ENCODE measurements at places on chromosomes 5 and 9.

- DNase-seq = no peak
Measured at GRCh38 chr5:94928891-94929290, 310.4 kb downstream of the SLF1 start.

DNA sequence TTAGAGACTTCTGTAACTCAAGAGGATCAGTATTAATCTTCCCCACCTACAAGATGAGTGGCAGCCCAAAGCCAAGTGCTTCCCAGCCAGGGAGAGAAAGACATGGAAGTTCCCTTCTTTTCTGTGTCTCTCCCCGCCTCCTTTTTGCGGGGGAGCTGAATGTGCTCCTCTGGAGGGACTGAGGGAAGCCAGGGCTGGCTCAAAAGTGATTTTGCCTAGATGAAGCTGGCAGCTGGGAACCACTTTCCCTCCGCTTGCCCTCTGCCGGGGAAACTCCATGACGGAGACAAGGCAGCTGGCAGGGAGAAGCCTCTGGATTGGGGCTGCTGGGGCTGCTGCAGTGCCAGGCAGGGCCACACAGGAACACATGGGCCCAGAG, 24.4 kb downstream of the EGR1 start:
- DNase-seq = no peak

GRCh38 chr5:74082512-74083055, 456.6 kb downstream of the ARHGEF28 start:
- DNase-seq = no peak

GRCh38 chr5:111922344-111922743, 165.3 kb upstream of the NREP start:
- DNase-seq = no peak

DNA sequence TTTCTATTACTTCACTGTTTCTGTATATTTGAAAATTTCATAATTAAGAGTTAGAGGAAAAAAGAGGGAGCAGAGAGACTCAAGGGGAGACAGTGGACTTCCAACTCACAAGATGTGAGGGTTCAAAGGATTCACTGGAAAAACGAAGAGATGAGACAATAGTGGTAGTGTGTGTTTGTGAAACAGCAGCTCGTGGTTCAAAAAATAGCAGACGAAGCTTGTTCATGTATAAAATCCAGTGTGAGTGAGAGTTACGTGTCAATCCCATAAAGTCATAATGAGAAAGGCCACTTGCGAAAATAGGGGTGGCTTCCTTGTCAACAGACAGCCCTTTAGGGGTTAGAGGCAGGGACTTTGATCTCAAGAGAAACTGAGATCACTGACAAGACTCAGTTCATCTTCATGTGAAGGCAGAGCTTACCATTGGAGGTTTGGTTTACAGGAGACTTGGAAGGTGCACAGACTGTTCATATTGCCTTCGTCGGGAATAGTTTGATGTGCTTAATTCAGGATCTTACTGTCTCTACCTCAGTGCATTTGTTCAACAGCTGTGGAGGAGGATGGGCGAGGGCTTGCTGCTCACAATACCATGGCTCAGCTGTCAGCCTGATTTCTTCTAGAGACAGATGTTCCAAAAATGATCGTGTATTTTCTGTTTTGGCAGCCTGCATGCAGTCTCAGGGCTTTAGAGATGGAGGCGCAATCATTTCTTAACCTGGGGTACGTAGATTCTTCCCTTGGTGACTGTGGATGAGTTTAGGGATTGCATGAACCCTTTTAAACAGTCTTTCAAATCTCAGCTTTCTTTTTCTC, 105.7 kb upstream of the KLF9 start:
- DNase-seq = no peak

- DNase-seq = no peak
Measured at GRCh38 chr9:129669141-129669718, 3.8 kb downstream of the PRRX2 start.

- DNase-seq = no peak
Measured at GRCh38 chr5:68159224-68159951, 56.2 kb upstream of the PIK3R1 start.

DNA sequence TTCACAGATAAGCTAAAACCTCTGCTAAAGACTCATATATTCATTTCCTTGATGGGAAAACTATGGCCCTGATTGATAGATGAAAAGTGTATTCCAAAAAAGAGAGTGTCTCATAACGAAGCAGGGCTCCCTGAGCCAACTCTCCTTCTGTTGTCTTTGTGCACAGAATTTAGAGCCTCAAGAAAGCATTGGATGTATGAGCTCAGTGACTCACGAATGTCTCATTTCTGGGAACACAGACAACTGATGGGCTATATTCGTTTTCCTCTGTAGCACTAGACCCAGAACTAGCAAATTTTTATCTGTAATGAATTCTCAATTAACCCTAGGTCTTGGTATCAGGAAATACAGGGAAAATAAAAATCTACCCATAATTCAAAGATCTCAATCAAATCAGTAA, 88.4 kb downstream of the LMNB1 start:
- DNase-seq = no peak

- no peak for DNase-seq
Measured at GRCh38 chr9:86079421-86079831, 19.9 kb downstream of the GOLM1 start.

- no peak for DNase-seq
Measured at GRCh38 chr5:133124891-133125290, 73.1 kb downstream of the HSPA4 start.

DNA sequence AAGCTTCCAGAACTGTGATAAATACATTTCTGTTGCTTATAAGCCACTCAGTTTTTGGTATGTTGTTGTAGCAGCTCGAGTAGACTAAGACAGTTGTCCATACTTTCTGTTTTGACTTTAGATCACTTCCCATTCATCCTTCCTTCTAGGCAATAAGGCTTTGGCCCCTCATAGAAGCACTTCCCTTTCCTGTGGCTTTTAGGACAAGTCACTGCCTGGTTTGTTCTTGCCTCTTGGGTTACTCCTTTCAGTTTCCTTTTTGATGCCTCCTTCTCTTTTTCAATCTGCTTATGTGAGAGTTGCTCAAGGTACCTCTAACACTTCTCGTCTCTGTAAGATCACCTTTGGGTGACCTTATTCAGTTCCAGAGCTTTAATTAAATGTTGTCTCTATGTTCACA, 72.4 kb upstream of the NTRK2 start:
- no peak for DNase-seq

DNA sequence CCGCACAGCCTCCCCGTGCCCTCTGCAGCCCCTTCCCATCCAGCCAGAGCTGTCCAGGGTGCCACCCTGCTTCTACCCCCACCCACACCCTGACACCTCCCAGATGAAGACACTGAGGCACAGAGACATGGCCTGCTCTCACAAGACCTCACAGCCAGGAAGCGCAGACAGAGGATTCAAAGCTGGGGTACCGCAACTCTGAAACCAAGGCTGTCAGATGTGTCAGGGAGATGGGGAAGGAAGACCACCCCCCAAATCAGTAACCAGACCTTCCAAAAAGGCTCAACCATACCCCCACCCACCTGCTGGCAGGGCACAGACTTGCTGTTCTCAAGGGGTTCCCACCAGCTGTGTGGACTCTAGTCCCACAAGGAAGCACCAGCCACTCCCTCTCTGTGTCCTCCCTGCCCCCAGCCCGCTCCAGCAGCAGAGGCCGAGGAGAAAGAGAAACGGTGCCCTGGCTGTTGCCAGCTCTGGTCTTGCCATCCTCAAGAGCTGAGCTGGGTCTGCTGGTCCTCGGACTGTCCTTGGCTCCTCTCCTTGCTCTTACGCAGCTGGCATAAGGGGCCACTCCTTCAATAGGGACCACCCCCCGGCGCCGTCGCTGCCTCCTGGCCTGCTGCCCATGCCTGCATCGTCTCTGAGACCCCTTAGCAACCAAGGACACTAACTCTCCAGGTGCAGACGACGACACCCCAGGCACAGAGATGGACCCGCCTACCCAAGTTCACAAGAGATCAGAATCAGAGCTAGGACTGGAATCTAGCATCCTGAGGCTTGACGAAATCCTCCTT, 699 bp downstream of the AKNA start:
- no peak for DNase-seq

DNA sequence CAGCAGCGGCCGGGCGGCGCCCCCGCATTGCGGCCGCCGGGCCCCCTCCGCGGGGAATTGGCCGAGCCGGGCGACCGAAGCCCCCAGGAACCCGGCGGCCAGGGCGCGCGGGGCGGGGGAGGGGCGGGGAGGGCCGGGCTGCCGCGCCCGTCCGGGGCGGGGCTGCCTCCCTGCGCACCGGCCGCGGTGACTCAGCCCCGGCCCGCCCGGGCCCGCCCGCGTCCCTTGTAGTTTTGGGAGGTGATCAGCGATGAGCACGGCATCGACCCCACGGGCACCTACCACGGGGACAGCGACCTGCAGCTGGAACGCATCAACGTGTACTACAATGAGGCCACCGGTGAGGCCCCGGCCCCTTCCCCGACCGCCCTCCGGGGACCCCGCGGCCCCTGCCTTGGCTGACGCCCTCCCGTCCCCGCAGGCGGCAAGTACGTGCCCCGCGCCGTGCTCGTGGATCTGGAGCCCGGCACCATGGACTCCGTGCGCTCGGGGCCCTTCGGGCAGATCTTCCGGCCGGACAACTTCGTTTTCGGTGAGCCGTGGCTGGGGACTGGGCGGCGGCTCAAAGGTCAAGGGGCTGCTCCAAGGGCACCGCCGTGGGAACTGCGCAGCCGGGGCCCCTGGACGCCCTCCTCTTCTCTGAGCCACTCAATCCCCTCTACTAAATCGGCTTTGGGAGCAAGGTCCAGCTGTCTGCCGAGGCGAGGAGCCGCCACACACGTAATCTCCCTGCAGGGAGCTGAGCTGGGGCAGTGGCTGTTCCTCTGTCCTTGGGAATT, 592 bp downstream of the TUBB4B start:
- peak; percentile 65 for DNase-seq

DNA sequence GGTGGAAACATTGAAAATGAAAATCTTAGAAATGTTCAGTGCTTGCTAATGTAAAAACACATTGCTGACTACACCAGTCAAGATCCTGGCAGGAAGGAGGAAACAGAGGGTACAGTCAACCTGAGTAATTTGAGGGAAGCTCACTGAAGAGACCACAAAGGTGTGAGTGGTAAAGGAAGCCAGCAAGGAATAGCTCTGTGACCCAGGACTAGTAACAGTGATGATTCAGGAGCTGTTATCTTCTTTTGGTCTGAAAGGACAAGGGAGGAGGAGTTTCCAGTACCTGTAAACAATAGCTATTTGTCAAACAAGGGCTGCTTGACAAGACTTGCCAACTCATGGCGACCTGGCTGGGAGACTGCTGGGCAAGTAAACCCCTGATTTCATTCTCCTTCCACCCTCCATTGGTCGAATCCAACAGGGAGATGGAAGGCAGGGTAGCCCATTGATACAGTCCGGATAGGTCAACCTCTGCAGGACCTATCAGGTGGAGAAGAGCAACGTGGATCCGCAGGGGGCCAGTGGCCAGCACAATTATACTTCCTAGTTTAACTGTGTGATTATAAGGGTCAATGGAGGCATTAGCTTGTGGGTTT, 68.1 kb downstream of the MAMDC2 start:
- no peak for DNase-seq

DNA sequence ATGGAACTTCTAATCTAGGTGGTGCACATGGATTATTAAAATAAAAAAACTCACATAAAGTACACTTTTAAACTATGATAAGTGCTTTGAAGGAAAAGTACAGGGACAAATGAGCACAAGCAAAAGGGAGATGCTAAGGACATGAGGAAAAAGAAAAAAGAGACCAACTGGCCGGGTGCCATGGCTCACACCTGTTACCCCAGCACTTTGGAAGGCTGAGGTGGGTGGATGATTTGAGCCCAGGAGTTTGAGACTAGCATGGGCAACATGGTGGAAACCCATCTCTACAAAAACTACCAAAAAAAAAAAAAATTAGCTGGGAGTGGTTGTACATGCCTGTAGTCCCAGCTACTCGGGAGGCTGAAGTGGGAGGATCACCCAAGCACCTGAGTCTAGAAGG, 67.1 kb downstream of the SH3TC2 start:
- no peak for DNase-seq

GRCh38 chr9:105646879-105647594, 15.2 kb upstream of the TAL2 start:
- DNase-seq = no peak

- no peak for DNase-seq
Measured at GRCh38 chr5:85132269-85132668, 747.6 kb upstream of the EDIL3 start.

GRCh38 chr5:179337796-179338676, 7.2 kb downstream of the ADAMTS2 start:
- no peak for DNase-seq

- no peak for DNase-seq
Measured at GRCh38 chr5:72185496-72186329, 78.4 kb downstream of the MAP1B start.

GRCh38 chr5:80988419-80988935, 28.3 kb downstream of the RASGRF2 start:
- no peak for DNase-seq

GRCh38 chr9:129145841-129146292, 32.2 kb downstream of the IER5L start:
- no peak for DNase-seq

- DNase-seq = no peak
Measured at GRCh38 chr5:135332519-135333150, 66.4 kb downstream of the MACROH2A1 start.

DNA sequence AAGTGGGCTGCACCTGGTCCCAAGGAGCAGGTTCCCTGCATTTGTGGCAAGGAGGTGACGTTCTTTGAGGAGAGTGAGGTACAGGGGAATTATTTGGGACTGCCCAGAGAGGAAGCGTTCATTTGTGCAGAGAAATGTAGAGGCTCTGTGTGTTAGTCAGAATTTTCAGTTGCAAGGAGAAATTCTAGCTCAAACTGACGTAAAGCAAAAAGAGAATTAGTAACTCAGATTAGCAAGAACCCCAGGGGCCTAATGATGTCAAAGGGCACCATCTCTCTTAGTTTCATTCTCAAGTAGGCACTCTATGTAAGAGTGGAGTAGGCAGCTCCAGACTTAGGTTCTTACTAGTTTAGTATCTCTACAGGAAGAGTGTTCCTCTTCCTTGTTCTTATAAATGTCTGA, 2.4 kb upstream of the TXN start:
- DNase-seq = no peak

- DNase-seq = no peak
Measured at GRCh38 chr5:62312674-62313073, 6.7 kb downstream of the KIF2A start.

DNA sequence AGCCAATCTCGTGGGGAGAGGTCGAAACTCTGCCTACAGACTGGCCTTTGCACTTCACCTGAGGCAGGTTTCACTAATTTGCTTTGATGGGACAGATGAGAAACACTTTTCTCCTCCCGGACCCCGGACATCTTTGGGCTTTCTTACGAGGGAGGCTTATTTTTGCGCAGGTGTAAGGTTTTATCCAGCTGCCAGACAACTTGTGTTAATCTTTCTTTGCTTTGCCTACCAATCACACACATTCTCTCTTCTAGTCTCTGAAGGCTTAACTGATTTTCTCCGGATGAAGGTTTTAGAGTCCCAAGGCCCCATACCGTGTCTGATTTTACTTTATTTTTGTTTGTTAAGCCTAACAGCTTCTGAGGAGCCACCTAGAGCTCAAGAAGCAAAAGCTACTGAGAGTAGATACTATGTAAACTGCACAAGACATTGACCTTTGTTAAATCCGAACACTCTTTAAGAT, 436 bp upstream of the EMB start:
- no peak for DNase-seq
